Cardiac atrium fibroblast (primary cell): ENCODE measurements at places on chromosomes 12 and 14. TPM values are rescaled to one million over a fixed set of nuclear protein-coding genes. Genes with fewer than 3 reads are reported as not detected.

The KRT2 gene
- not detected in 2 replicates for total RNA-seq

The SLC6A12 gene
- not detected in 2 replicates for total RNA-seq

The HNF1A gene
- 0.32 TPM in 1 of 2 replicates, not detected in the other for total RNA-seq

The DAO gene
- total RNA-seq, result not detected in 2 replicates

The DPPA3 gene
- not detected in 2 replicates for total RNA-seq

The DACT1 gene
- 4.5 and 12.8 TPM in 2 replicates for total RNA-seq

The TMEM132D gene
- total RNA-seq, result not detected in 2 replicates

The GLIPR1L1 gene
- not detected in 2 replicates for total RNA-seq

The HOXC5 gene
- total RNA-seq, result not detected in 2 replicates

The ZNF385A gene
- total RNA-seq, result 3.2 and 14.3 TPM in 2 replicates

The FAIM2 gene
- total RNA-seq, result 18.8 and 21.5 TPM in 2 replicates

The SH2B3 gene
- 44.4 and 63.3 TPM in 2 replicates for total RNA-seq

The CCDC196 gene
- total RNA-seq, result not detected in 2 replicates

The OR6C2 gene
- not detected in 2 replicates for total RNA-seq

The KITLG gene
- total RNA-seq, result 15.2 and 19.8 TPM in 2 replicates

The RFLNA gene
- total RNA-seq, result 4.7 and 15.9 TPM in 2 replicates

The ASPG gene
- total RNA-seq, result not detected in 2 replicates

The RAB3IP gene
- total RNA-seq, result 2.6 and 9.2 TPM in 2 replicates

The ADAM21 gene
- total RNA-seq, result 1.3 and 1.4 TPM in 2 replicates

The SLCO1B1 gene
- total RNA-seq, result not detected in 2 replicates

The TAS2R46 gene
- 0.72 TPM in 1 of 2 replicates, not detected in the other for total RNA-seq

The NPAS3 gene
- 0.18 TPM in 1 of 2 replicates, not detected in the other for total RNA-seq

The NKX2-1 gene
- total RNA-seq, result not detected in 2 replicates

The NPFF gene
- not detected in 2 replicates for total RNA-seq

The FGF6 gene
- not detected in 2 replicates for total RNA-seq

The RIC8B gene
- 7.8 and 8.9 TPM in 2 replicates for total RNA-seq

The STON2 gene
- total RNA-seq, result 0.16 TPM in 1 of 2 replicates, not detected in the other

The PDE3A gene
- 22.9 and 28.0 TPM in 2 replicates for total RNA-seq

The FAM222A gene
- total RNA-seq, result 0.72 and 1.5 TPM in 2 replicates

The SLCO1A2 gene
- total RNA-seq, result not detected in 2 replicates

The C12orf54 gene
- not detected in 2 replicates for total RNA-seq

The SVOP gene
- not detected in 2 replicates for total RNA-seq

The RAPGEF3 gene
- 0.97 and 2.3 TPM in 2 replicates for total RNA-seq

The OR10G2 gene
- not detected in 2 replicates for total RNA-seq

The FGD4 gene
- total RNA-seq, result 9.0 and 11.8 TPM in 2 replicates

The SMOC1 gene
- total RNA-seq, result 2.3 TPM in 1 of 2 replicates, not detected in the other

The KRT74 gene
- total RNA-seq, result not detected in 2 replicates

The C12orf57 gene
- total RNA-seq, result 260 and 364 TPM in 2 replicates

The COPS7A gene
- 85.7 and 96.7 TPM in 2 replicates for total RNA-seq

The SERPINA10 gene
- not detected in 2 replicates for total RNA-seq
